Activated T-cell treated with anti-CD3 and anti-CD28 coated beads, Interleukin-2, amount 50 U/mL, for 24 hours (primary cell): ENCODE measurements at places on chromosomes 1 and 21.

GRCh38 chr1:77220687-77221463, 1.6 kb upstream of the PIGK start:
- DNase-seq: no peak

GRCh38 chr1:199780948-199781670, 246.4 kb upstream of the NR5A2 start:
- no peak for DNase-seq

DNA sequence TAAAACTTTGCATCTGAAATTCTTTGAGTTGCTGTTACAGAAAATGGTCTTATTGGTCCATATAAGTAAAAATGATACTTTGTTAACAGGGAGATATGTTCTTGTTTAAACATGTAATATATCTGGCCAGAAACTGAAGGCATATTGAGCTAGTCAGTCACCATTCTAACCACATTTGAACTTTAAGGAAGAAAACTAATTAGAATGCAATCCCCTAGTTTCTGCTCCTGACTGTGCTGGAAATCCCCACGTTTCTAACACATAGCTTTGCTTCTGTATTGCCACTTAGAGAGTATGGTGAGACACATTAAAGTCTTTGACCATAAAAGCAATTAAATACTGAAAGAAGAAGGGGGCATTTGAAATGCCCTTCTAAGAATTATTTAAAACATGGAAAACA, 32.1 kb upstream of the HIVEP3 start:
- no peak for DNase-seq

- no peak for DNase-seq
These were observed 100.5 kb downstream of the UBR4 start for GRCh38 chr1:19109545-19109944.

GRCh38 chr21:45381036-45381787, 23.8 kb upstream of the COL18A1 start:
- no peak for DNase-seq

DNA sequence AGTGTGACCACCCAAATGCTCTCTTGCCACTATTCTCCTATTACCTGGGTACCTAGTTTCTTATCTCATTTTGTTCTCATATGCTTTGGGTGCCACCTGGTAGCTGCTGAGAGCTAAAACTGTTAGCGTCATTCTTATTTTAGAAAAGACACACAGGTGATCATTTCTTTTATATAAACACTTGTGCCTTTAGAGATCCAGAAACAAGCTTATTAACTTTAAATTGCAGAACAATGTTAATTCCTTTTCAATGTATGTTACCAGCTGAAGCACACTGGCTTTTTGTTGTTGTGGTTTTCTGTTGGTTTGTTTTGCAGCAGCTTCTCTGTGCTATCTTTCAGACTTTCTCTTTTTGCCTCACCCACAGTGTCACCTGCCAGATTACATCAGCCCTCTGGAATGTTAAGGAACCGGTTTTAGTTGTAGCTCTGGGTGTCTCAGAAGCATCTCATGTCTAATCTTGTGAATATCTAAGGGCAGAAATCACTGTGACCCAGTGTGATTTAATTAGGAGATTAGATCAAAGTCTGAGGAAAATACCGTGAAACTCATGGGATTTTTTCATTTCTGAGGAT, 43.4 kb upstream of the SLC19A2 start:
- no peak for DNase-seq

- DNase-seq: no peak
These were observed 31.3 kb upstream of the MYBPHL start for GRCh38 chr1:109338091-109338490.

DNA sequence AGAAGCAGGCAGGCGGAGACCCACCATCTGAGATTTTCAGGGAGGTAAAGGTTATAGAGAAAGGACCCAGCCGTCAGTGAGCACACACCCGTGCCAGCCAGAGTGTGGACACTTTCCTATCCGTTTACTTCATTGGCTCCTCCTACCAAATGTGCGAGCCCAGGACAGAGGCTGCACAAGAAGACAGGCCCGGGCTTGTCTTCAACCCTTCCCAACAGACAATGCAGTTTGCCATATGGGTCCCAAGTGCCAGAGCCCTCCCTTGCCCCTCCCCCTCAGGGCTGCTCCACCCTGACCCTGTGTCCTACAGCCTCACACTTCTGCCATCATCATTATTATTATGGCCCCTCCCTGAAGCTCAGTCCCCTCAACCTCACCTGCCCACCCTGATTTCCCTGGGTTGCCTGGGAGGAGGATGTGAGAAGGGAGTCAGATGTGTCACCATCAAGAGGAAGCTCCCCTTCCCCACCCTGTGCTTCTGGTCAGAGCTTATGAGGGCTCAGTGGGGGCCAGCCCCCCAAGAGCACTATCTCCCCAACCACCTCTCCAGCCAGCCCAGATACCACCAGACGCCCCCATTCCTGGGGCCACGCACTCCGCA, 9.4 kb downstream of the LAPTM5 start:
- no peak for DNase-seq

- DNase-seq: no peak
These were observed 271.3 kb downstream of the COL11A1 start for GRCh38 chr1:102836991-102837390.

DNA sequence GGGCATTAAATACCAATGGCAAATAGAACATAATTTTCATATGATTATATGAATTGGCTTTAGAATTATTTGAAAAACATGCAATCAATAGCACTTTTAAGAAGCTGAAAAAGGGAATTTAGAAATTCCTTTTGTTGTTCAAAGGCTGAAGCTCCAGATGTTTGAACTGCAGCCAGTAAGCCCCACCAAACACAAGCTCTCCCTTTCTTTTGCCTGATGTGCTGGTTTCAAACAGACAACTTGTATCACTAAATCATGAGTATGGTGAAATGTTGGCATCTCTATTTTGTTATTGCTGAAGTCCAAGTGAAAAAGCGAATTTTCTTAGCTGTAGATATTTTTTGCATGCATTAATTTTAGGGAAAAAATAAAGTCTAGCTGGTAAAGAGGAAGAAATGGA, 27.5 kb upstream of the NCAM2 start:
- DNase-seq: no peak

DNA sequence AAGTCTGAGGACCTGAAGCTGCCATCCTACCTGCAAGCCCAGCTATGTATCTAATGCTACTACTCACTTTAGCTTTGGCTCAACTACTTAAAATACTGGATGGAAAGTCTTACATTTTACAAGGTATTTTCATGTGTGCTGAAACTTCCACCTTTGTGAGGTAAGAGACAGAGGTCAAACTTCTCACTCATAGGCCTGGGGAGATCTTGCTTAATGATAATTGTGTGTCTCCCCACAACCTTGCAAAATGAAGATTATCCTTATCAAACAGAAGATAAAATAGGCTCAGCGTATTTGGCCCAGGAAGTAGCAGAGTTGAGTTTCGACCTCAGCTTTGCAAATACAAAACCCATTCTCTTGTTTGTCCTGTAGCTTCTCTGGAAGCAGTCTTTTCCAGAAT, 63.7 kb downstream of the CENPF start:
- DNase-seq: no peak

DNA sequence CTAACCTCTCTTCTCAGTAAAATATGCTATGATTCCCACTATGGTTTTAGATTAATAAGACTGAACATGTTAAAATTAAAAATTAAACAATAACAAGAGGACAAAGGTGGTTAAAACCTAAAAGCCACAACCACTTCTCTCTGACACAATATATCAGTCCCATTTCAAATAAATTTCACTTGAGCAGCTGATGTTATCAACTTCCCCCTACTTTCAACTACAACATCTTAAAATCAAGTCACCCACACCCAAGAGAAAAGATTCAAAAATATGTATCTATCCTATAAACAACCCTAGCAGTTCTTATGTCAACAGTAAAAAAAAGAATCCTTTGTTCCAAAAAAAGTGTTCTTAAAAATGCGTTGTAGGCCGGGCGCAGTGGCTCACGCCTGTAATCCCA, 7.5 kb downstream of the PUM1 start:
- no peak for DNase-seq

DNA sequence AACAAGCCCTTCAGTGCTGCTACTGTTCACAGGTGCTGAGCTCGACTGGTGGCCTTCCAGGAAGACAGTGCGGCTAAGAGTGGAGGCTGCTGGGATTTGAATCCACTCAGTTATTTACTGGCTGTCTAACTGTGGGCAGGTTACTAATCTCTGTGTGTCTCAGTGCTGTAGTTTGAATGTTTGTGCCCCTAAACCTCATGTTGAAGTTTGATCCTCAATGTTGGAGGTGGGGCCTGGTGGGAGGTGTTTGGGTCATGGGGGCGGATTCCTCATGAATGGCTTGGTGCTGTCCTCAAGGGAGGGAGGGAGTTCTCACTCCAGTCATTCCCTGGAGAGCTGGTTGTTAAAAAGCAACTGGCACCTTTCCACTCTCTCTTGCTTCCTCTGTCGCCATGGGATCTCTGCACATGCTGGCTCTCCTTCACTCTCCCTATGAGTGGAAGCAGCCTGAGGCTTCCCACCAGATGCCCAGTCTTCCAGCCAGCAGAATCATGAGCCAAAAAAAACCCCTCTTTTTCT, 334.8 kb downstream of the RPS6KC1 start:
- no peak for DNase-seq

GRCh38 chr21:15731243-15731613, 1.4 kb downstream of the USP25 start:
- no peak for DNase-seq

GRCh38 chr1:15962176-15962575, 13.7 kb downstream of the ZBTB17 start:
- no peak for DNase-seq

DNA sequence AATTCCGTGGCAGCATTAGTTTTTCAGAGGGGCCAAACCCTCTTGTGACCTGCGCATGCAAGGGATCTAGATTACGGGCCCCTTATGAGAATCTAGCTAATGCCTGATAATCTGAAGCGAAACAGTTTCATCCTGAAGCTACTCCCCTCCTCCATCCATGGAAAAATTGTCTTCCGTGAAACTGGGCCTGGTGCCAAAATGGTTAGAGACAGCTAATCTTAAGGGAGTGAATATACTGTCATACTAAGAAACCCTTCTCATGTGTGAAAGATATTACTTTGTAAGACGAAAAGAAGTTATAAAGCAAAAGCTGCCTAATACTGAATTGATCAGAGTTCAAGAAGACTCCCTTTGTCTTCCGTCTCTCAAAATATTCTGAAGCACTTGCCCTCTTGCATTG, 166.3 kb downstream of the DUSP10 start:
- no peak for DNase-seq

DNA sequence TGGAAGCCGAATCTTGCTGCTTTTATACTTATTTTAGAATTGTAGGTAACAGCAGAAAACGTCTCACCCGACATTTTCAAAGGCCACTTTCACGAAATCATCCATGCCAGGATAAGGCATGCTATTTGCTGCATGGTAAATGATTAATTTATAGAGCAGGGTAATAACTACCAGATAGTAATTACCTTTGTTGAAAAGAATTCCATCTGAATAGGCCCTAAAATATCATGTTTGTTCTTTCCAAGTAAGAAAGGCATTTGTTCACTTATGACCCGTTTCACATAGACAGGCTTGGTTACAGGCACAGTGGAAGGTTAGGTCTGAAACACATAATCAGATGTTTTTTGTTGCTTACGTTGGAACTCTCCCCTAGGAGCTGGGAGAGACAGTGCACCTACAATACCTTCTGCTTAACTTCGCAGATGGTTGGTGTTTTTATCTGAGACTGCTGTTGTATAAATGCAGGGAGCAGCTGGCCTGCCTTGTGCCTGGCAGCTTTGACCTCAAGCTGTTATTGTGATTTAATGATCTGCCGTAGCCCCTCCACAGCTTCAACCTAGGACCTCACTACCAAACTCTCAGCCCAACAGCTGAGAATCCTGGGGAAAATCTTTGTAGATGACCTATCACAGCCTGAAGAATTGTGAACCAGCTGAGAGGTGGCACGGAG, 1.6 kb downstream of the SLC44A3 start:
- DNase-seq: no peak

- no peak for DNase-seq
These were observed 31.4 kb downstream of the VASH2 start for GRCh38 chr1:212981571-212982328.

DNA sequence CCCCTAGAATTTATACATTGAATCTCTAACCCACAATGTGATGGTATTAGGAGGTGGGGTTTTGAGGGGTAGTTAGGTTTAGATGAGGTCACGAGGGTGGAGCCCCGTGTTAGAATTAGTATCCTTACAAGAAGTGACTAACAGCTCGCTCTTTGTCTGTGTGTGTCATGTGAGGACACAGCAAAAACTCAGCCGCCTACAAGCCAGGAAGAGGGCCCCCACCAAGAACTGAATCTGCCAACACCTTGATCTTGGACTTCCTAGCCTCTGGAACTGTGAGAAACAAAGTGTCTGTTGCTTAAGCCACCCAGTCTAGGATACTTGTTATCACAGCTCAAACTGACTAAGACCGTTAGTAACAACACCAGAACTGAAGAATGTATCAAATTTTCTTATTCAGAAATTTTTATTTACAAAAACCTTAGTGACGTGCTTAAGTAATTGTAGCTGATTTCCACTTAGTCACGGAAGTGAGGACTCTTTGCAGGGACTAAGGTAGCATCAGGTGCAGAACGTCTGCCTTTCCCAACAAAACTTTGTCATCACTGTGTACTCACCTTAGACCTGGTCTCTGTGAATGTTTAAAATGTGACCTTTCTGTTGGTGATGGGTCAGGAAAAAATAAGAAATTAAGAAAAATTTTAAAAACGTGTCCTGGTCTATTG, 24.5 kb upstream of the LRRC8C start:
- peak; percentile 63 for DNase-seq

- no peak for DNase-seq
These were observed 72.1 kb downstream of the SLC5A9 start for GRCh38 chr1:48294656-48295055.

DNA sequence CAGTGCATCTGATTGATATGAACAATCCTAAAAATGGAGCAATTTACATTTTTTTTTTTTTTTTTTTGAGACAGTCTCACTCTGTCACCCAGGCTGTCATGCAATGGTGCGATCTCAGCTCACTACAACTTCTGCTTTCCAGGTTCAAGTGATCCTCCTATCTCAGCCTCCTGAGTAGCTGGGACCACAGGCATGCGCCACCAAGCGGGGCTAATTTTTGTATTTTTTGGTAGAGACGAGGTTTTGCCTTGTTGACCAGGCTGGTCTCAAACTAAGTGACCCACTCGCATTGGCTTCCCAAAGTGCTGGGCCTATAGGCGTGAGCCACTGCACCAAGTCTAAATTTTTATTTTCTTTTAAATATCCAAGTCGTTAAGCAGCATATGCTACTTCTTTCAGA, 109.0 kb downstream of the FAF1 start:
- DNase-seq: no peak

- DNase-seq: no peak
These were observed 496.2 kb downstream of the LTN1 start for GRCh38 chr21:28496517-28496916.

GRCh38 chr1:182556279-182556678, 32.8 kb downstream of the RNASEL start:
- no peak for DNase-seq

- DNase-seq: no peak
These were observed 28.9 kb upstream of the EFCAB14 start for GRCh38 chr1:46747683-46748288.
